ENCODE measurements at places on chromosomes 5 and 9.
A peak's percentile ranks its signal among the peaks of the same experiment; 100 is the strongest.

DNA sequence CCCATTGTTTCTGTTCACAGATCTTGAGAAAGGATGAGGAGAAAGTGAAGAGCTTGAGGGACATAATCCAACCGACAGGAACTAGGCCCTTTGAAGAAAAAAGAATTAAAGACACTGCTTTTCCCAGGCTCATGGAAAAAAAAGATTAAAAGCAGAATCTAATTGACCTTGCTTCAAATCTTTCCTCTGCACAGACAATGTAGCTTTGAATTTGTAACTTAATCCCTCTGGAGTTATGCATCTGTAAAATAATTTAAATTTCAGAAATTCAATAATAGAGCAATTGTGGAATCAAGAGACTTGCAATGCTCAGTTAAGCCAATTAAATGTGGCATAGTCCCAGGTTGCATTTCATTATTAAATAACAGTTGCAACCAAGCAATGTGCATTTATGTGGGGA lies 64.6 kb downstream of the SVEP1 start:
- no peak for DNase-seq

GRCh38 chr9:131101207-131101964 lies 5.1 kb downstream of the AIF1L start:
- DNase-seq = no peak

DNA sequence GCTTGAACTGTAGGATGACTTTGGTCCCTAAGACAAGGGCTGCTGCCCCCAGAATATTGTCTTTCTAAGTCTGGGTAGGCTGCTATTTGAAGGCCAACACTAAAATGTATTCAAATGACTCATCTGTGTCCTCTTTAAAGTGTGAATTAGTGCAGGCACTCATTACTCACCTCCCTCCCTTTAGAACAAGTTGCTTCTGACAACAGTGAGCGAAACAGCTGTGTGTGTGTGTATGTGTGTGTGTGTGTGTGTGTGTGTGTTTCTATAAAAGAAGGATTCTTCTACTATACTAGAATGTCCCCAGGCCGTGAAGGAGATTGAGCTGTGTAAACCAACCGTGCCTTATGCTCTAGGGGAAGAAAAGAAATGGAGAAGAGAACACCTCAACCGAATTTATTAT lies 1337.2 kb downstream of the PTPRD start:
- DNase-seq = no peak

DNA sequence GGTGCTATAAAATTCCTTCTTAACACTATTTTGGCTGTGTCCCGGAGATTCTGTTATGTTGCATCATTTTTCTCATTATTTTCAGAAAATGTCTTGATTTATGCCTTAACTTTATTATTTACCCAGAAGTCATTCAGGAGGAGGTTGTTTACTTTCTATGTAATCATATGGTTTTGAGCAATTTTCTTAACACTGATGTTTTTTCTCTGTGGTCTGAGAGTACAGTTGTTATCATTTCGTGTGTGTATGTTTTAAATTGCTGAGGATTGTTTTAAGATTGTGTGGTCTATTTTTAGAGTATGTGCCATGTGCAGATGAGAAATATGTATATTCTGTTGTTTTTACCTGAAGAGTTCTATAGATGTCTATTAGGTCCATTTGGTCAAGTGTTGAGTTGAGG lies 498.1 kb upstream of the ZNF608 start:
- no peak for DNase-seq

DNA sequence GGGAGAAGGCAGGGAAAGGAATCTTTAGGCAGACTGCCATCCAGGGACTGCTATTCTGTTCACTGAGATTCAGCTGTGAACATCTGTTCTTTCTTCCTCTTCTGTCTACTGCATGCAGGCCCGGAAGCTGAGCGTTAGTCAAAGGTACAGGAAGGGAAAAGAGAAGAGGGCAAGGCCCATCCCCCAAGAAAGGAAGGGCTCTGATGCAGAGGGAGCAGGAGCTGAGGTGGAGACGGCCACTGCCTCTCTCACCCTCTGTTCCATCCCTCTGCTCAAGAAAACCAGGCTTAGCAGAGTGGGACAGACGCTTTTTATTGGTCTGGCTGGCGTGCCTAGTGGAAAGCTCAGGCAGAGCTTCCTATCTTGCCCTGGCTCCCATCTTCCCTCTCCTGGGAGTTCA lies 57.6 kb downstream of the PFDN1 start:
- DNase-seq = no peak

- peak; percentile 38 for DNase-seq
Measured at GRCh38 chr9:112719241-112719691, 1.3 kb upstream of the INIP start.

GRCh38 chr9:99515093-99515492 lies 293.0 kb downstream of the SEC61B start:
- DNase-seq = peak; percentile 29

- no peak for DNase-seq
Measured at GRCh38 chr5:174459071-174459702, 265.2 kb upstream of the MSX2 start.

- DNase-seq = no peak
Measured at GRCh38 chr5:77850536-77851175, 74.5 kb upstream of the TBCA start.

GRCh38 chr9:68705531-68706362 lies 707 bp downstream of the PIP5K1B start:
- peak; percentile 48 for DNase-seq
